ENCODE measurements at places on chromosomes 1 and 21. TPM values are rescaled to one million over a fixed set of nuclear protein-coding genes. Genes with fewer than 3 reads are reported as not detected.

Gene IVL
- total RNA-seq: not detected

Gene CAMK1G
- not detected for total RNA-seq

Gene SPRR5
- total RNA-seq: not detected

Gene FOXD2
- total RNA-seq: 1.0 TPM

Gene KCNAB2
- total RNA-seq: 7.3 TPM

Gene REN
- total RNA-seq: not detected

Gene UMODL1
- total RNA-seq: not detected

Gene SHE
- 0.10 TPM for total RNA-seq

Gene TNFRSF25
- 21.4 TPM for total RNA-seq

Gene PLXNA2
- 22.0 TPM for total RNA-seq

Gene SLC44A5
- 0.20 TPM for total RNA-seq

Gene SLC16A4
- total RNA-seq: 16.5 TPM

All from chondrocyte (in vitro differentiated cells).